ENCODE measurements at places on chromosomes 2 and 18.

- DNase-seq = peak; percentile 73
These were observed 22.2 kb downstream of the CCDC121 start for GRCh38 chr2:27606611-27607010.

- no peak for DNase-seq
These were observed 16.7 kb upstream of the CELF4 start for GRCh38 chr18:37582261-37582660.

GRCh38 chr2:38149531-38149930, 73.6 kb upstream of the CYP1B1 start:
- DNase-seq = no peak

DNA sequence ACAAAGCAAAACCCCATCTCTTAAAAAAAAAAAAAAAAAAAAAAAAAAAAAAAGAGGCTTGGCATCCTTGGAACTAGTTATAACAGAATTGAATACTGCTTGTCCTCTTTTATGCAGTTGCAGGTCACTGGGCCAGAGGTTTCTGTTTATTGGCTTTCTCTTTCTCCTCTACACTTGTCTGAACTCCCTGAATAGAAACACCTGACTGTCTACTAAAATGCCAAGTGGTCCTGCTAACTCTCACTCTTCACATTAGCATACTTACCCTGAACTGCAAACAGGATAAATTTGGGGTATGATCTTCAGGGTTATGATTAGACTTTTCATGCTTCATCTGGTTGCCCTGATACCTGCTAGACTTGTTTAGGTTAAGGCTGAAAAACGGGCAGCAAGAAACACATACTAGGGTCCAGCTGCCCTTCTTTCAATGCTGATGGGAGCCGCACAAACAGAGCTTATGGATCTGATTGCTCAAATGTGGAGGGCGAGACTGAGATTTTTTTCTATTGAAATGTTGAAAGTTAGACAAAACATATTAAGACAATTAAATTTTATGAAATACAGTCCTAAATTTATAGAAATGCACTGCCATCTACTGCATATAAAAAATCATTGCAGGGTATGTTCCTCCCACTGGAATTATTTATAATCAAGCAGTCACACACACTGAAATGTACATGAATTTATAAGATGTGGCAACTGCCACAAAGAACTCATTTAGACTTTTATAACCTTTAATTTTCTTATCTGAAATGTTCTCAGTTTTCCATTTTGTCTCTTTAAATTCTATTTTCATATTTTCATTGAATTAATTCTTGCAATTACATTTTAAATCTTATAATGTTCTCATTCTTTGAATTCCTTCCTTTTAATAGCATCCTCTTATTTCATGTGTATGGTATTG, 40.8 kb downstream of the GTF3C3 start:
- DNase-seq = peak; percentile 56

DNA sequence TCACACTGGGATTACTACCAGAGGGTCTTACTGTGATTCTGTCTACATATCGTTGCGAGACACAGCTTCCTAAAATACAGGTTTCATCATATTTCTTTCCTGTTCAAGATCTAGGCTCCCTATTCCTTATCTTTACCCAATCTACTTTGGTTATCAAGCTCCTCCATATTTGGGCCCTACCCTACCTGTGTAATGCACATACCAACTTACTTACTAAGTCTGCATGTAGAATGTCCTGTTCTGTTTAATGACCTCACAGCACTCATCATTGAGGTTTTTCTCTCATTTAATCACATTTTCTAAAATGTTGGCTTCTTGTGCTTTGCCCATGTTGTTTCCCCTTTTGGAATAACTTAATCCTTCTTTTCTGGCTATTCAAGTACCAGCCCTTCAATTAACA, 551.1 kb downstream of the ZEB2 start:
- DNase-seq = no peak

DNA sequence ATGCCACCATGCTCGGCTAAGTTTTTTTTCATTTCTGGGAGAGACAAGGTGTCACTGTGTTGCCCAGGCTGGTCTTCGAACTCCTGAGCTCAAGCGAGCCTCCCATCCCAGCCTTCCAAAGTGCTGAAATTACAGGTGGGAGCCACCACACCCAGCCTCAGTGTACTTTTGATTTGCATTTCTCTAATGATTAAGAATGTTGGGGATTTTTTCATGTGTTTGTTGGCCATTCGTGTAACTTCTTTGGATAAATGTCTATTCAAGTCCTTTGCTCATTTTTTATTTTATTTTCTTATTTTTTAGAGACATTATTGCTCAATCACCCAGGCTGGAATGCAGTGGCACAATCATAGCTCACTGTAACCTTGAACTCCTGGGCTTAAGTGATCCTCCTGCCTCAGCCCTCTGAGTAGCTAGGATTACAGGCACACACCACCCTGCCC, 73.1 kb downstream of the TMEM185B start:
- no peak for DNase-seq

DNA sequence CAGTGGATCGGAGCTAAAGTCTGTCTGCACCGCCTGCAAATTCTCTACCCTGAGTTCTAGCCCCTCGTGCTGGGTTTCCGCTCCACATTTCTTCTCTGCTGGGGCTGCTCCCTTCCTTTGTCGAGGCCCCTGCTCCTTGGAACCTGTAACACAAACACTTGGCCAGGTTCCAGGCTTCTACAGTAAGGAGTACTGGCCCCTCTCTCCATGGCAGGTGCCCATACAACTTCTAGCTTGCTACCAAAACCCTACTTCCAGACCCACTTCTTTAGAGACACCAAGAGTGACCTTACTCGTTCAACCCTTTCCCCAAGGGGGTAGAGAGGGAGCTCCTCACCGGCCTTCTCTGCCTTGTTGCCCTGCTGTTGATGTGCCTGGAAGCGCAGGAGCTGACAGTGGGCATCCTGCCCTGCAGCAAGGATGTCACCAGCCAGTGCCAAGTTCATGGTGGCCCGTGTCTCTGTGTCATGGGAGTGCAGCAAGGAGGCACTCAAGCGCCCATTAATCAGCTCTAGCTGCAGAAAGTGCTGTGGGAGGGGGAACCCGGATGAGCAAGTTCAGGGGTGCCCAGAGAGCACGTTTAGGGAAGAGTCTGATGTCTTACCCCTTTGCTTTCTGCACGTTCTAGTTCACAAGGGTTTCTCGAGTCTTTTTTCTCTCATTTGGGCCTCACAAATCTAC, 1.1 kb downstream of the PREB start:
- peak; percentile 13 for DNase-seq

Measured in EH (cell line).